ENCODE measurements at places on chromosomes 2 and 18. TPM values are rescaled to one million over a fixed set of nuclear protein-coding genes. Genes with fewer than 3 reads are reported as not detected.

- DNase-seq = no peak
These were observed 174.6 kb downstream of the THADA start for GRCh38 chr2:43421194-43421593.

DNA sequence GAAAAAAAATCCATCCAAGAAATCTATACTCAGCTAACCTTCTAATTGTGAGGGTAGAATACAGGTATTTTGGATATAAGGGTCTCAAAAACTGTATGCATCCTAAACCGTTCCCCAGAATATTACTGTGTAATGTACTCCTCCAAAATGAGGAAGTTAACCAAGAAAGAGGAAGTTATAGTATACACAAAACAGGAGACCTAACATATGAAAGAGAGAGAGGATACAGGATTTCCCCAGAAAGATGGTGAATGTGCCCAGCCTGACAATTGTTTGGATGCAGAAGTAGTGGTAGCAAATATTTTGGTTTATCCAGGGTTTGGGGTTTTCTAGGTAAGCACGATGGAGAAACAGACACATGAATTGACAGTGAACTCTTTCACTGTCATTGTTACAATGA is 50.6 kb downstream of the GALNT3 start:
- DNase-seq = no peak

- no peak for DNase-seq
These were observed 661.5 kb downstream of the ERBB4 start for GRCh38 chr2:211877061-211877460.

GRCh38 chr2:127525691-127526131 is 578 bp downstream of the IWS1 start:
- peak; percentile 71 for DNase-seq

- DNase-seq = no peak
These were observed 9.2 kb downstream of the DNMT3A start for GRCh38 chr2:25332571-25332970.

DNA sequence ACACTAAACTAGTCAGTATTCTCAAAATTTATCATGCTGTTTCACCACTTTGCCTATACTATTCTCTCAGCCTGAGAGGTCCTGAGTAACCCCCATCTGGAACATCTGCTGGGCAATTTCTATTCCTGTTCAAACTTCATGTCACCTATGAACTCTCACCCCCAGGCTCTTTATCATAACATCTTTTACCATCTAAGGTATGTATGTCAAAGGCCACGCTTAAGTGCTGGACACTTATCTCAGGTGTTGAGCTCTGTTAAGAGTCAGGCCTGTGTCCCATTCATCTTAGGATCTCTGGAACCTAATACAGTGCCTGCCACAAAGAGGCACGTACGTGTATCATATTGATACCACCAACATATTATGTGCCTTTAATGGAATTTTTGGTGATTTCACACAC is 4.9 kb downstream of the AAK1 start:
- no peak for DNase-seq

DNA sequence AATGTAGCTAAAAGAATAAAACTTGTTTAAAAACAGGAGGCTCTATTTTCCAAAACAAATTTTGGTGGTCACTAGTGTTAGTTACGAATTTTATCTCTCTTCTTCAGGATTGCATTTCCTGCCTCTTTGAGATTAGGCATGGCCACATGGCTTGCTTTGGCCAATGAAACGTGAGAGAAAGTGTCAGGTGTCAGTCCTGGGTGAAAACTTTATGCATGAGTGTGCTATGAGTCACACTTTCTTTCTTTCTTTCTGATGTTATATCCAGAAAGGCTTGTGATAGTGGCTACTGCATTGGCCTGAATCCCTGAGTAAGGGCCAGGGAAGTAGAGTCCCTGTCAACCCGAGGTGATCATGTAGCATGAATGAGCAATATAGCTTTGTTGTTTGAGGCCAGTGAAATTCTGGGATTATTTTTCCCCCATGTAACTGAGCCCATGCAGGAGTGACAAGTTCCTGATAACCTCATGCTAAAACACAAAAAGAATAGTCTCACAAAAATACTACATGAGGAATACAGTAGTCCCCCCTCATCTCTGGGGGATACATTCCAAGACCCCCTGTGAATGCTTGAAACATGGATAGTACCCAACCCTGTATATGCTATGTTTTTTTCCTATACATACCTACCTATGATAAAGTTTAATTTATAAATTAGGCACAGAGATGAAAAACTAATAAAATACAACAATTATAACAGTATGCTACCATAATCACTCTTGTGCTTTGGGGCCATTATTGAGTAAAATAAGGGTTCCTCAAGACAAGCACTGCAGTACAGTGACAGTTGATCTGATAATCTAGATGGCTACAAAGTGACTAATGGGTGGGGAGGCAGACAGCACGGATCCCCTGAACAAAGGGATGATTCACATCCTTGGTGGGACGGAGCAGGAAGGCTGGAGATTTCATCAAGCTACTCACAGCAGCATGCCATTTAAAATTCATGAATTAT is 109.5 kb downstream of the CDC42EP3 start:
- DNase-seq = peak; percentile 62

- no peak for DNase-seq
These were observed 10.8 kb downstream of the RFX8 start for GRCh38 chr2:101463911-101464641.

Gene GREB1
- 106 TPM for total RNA-seq

DNA sequence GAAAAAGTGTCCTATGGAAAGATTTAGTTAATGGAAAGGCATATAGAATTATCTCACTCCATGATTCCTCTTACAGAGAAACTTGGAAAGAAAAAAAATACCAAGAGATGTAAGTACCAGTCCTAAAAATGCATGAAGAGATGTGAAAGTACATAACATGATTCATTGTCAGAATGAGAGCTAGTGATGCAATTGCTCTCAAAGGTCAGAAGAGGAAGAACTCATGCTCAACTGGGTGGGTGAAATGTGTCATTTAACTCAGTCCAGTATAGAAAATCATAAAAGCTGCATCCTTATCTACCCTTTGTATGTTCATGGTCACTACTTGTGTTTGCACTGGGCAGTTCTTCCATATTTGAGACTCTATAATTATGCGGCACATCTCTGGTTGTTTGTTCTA is 300.0 kb upstream of the PIK3C3 start:
- no peak for DNase-seq

Gene CSRNP3
- 13.6 TPM for total RNA-seq

DNA sequence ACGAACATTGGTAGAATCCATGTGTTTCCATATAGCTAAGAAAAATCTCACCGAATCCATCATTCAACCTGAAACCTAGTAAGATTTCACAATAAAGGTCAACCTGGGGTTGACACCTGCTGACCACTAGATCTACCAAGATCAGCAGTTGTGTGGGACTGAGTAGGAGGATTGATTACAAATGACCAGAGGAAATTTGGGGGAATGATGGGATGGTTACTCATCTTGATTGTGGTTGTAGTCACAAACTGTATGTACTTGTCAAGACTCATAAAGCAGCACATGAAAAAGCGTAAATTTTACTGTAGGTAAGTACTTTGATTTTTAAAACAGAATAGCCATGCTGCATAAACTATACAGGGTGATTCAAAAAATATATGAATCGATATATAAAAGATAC is 14.7 kb downstream of the DAPL1 start:
- no peak for DNase-seq

Gene HAT1
- total RNA-seq = 29.4 TPM

- no peak for DNase-seq
These were observed 75.0 kb downstream of the OSBPL1A start for GRCh38 chr18:24322584-24323136.

Gene GALNT5
- 0.11 TPM for total RNA-seq

All from endodermal cell (in vitro differentiated cells).